ENCODE measurements at places on chromosomes 13 and 19.

- DNase-seq = no peak
Observed at GRCh38 chr19:14450876-14451275, 17.8 kb downstream of the PKN1 start.

DNA sequence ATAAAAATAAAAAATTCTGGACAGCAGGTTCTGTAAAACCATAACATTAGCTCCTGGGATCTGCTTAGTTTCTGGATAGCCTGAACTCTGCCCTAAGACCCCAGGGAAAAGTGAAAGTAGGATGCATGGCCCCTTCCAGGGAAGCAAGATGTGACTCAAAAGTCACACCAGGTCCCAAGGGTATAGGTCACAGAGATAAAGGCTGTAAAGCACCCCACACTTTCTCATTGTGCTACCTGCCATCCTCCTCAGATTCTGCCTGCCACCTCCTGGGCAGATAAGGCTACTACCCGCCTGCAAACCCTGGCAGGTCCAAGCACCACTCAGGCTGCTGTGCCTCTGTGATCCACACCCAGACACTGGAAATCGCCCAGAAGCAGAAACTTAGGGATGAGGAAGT, 20.6 kb downstream of the FFAR2 start:
- peak; percentile 69 for DNase-seq

DNA sequence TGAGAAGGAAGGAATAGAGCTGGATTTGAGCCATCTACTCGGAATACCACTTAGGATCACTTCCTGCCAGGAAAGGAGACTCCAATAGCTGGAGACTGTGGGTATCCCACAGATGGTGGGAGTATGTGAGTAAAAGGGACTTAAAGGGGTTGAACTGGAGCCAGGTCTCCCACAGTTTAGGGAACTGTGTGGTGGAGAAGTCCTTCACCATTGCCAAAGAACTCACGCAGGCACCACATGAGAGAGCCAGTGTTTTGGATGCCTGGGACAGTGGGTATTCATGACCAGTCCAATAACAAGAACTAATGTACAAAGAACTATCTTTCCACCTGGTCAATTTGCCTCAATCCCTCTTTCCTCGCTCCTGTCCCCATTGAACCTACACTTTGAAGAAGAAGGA, 24.4 kb upstream of the MYCBP2 start:
- no peak for DNase-seq

DNA sequence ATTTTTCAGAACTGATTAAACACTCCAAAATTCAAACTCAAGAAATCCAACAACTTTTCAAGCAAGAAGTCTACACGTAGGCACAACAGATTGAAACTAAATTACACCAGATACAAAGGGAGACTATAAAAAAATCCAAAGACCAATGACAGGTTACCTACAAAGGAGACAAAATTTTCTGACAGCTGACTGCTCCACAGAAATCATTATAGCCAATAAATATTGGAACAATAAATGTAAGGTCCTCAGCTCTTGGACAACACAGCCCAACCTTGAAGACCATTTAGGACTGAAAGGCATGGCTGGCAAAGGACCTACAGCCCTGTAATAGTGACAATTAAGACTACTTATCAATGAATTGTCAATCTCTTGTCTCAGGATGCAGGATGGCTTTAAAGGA, 15.9 kb downstream of the ZNF350 start:
- DNase-seq = no peak

DNA sequence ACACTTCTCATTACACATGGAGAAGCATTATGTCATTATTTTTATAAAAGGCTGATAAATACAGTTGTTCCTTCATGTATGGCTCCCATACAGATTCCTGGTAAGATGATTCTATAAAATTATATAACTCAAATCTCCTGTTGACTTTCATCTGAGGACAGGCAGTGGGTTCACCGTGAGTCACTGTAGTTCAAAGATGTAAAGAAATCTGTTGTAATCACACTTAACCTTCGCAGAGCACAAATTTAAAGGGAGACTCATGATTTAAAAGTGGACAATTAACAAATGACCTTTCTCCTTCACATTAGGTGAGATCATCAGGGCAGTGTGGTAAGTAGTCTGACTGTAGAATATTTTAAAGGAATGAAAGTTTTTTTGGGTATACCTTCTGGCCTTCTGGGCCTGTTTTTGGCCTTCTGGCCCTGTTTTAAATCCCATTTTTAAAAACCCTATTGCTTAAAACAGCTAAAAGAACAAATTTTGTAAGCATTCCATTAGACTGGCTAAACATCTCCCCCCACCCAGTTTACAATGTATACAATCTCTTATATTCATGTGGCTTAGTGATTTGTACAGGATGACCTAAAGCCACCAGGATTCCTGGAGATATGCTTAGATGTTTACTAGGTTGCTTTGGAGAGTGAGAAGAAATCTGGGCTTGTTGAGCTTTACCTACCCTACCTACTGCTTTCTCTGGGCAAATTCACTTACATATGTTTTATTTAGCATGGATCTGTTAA, 171.2 kb downstream of the ITGBL1 start:
- DNase-seq = no peak

- no peak for DNase-seq
Observed at GRCh38 chr19:24046550-24046949, 40.4 kb upstream of the ZNF254 start.

GRCh38 chr13:108427355-108427754, 157.8 kb downstream of the TNFSF13B start:
- DNase-seq = no peak

DNA sequence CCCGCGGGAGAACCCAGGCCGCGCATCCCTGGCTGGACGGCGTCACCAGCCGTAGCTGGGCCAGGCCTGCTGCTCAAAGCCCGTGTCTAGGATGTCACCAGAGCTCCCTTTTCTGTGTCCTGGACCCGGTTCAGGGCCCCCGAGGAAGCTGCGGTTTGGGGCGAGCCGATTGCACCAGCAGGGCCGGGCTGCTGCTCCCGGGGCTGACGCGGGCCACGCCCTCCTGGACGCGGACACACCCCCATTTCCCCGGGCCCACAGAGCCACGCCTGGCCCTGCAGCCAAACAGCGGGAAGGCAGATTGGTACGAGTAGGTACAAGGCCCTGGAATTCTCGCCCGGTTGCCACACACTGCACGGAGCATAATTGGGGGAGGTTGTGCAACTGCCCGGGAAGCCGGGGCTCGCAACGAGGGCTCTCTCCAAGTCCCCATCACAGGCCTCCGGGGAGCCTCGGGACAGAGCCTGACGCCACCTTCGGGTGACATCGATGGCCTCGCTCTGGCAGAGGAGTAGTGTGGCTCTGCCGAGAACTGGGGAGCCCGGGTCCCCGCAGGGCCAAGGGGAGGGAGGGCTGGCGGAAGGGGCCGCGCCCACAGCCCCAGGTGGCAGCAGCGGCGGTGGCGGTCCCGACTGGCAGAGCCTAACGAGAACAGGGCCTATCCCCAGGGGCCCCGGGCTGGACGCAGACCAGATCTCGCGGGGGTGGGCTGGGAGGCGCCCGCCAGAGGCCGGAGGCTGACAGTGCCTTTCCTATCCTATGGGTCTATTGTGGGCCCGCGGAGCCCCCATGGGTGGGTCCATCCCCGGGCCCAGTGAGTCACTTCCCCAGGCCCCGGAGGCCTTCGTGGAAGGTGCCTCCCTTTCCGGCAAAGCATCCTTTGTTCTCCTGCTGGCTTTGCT, 23.5 kb downstream of the KCTD15 start:
- peak; percentile 67 for DNase-seq

DNA sequence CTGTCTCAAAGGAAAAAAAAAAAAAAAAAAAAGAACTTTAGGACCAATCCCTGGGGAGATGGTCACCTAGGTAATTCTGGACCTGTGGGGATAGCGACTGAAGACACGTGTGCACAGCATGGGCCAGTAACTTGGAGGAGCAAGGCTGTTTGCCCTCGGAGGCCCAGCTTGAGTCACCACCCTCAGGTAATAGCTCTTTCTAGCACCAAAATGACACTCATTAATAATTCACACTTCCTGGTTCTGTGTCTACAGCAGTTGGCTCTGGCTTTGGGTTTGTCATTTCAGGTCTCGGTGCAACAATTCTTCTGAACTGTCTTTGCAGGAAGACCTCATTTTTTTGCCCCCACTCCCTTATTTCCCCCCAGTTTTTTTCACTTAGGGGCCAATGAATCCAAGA, 3.9 kb upstream of the ATP11A start:
- no peak for DNase-seq

GRCh38 chr13:90952326-90952725, 395.2 kb upstream of the MIR17HG start:
- no peak for DNase-seq

- no peak for DNase-seq
Observed at GRCh38 chr19:3778899-3779723, 7.1 kb downstream of the MATK start.

DNA sequence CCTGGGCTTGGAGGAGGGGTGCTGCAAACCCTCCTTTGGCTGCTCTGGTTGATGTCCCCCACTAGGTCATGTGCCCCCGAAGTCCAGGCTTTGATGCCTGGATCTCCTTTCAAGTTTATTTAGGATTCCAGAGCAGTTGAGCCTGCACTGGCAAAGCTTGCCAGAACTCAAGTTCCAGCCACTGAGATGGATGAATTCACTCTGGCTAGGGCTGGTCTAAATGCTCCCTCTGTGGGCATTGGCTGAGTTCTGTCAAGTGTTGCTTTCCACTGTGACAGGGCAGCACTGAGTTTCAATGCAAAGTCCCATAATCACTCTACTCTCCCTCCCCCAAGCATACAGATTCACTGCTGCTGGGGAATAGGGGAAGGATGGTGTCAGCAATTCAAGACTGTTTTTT, 17.8 kb upstream of the LMO7 start:
- DNase-seq = peak; percentile 51
